ENCODE measurements at places on chromosomes 3 and 15.

- peak; percentile 49 for DNase-seq
Observed at GRCh38 chr15:75455982-75456531, 4.6 kb upstream of the SIN3A start.

- DNase-seq: no peak
Observed at GRCh38 chr3:136276049-136276755, 26.1 kb downstream of the PCCB start.

- no peak for DNase-seq
Observed at GRCh38 chr15:67185621-67186225, 68.7 kb downstream of the AAGAB start.

DNA sequence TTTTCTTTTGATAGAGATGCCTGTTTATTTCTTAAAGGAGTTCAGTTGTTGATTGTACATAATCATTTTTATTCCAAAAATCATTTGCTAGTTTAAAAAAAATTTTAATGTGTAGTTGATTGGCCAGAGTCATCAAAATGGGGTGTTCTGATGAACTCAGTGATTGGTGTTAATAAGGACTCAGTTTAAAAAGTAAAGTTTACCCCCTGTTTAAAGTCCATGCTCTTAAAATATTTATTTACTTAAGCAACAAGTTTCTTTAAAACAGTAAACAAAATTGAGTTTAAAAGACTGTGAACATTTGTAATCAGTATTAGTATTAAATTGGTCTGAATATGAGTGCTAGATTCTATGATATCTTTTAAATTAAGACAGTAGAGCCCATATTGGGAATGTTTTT, 56.0 kb downstream of the MEF2A start:
- no peak for DNase-seq

- DNase-seq: peak; percentile 29
Observed at GRCh38 chr3:111859061-111859973, at the start of gene PHLDB2. TSS of gene PHLDB2 (plus strand) at chr3:111859265. CDS start at chr3:111884078, 24,813 bp downstream.

- no peak for DNase-seq
Observed at GRCh38 chr15:39403640-39404117, 177.2 kb upstream of the THBS1 start.
